ENCODE measurements at places on chromosomes 12 and 14.
A peak's percentile ranks its signal among the peaks of the same experiment; 100 is the strongest.

DNA sequence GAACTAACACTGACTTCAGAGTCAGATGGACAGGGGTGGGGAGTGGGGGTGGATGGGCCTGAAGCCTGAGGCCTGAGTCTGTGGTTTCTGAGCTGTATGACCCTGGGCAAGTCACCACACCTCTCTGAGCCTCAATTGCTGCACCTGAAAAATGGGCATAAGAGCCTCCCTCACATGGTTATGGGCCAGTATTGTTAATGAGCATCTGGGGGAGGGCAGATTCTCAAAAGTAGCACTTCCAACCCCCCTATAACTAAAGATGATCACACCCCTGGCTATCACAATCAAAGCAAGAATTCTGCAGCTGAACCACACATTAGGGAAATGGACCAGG lies 168.6 kb downstream of the RBM19 start:
- no peak for DNase-seq

GRCh38 chr12:71710276-71711125 lies 24.6 kb downstream of the TMEM19 start:
- no peak for DNase-seq

GRCh38 chr14:81412779-81413178 lies 12.7 kb upstream of the STON2 start:
- no peak for DNase-seq

DNA sequence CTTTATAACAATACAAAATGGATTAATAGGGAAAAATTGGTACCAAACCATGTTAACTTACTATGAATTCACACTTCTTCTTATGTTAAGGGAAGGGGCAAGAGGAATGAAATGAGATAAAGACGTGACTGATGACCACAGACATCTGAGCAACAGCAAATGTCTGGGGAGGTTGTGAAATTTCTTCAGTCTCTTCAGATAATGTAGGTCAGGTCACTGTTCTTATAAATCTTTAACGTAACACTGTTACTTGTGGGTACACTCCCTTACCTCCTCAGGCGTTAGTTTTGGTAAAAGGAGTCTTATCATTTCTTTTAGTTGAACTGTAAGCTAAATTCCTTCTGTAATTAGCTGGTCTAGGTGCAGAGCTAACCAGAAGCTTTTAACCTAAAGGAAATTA lies 405.0 kb upstream of the LRFN5 start:
- no peak for DNase-seq

- peak; percentile 16 for DNase-seq
These were observed 2.8 kb downstream of the FAM234B start for GRCh38 chr12:13046964-13047363.

DNA sequence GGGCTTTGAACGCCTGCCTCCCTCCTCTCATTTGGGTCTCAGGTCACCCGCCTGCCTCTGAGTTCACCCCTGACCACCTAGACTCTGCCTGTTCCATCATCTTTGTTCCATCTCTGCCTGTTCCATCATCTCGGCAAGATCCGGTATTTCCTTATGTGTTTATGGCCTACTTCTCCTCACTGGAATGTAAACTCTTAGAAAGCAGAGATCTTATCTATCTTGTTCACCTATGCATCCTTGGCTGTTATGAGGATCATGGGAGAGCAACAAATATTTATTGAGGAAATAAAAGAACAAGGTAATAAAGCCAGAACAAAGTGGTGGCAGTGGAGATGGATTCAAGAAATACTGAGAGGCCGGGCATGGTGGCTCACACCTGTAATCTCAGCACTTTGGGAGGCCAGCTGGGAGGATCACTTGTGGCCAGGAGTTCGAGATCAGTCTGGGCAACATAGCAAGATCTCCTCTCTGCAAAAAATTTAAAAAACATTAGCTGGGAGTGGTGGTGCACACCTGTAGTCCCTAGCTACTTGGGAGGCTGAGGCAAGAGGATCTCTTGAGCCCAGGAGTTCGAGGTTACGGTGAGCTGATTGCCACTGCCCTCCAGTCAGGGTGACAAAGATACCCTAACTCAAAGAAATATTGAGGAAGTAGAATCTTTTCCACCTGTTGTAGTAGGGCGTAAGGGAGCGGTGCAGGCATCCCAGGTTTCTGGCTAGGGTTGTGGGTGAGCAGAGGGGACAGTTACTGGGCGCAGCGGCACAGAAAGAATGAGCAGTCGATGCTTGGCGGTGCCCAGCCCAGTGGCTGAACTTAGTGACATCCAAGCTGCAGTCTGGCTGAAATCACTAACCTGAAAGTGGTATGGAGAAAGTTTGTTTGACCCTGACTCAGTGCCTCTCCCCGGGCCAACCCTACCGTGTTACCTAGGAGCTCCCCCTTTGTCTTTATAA lies 1.7 kb upstream of the KLC1 start:
- no peak for DNase-seq

GRCh38 chr12:42426746-42427145 lies 100.8 kb downstream of the PPHLN1 start:
- DNase-seq, result no peak

- no peak for DNase-seq
These were observed 58.0 kb downstream of the PAPLN start for GRCh38 chr14:73295198-73295796.

DNA sequence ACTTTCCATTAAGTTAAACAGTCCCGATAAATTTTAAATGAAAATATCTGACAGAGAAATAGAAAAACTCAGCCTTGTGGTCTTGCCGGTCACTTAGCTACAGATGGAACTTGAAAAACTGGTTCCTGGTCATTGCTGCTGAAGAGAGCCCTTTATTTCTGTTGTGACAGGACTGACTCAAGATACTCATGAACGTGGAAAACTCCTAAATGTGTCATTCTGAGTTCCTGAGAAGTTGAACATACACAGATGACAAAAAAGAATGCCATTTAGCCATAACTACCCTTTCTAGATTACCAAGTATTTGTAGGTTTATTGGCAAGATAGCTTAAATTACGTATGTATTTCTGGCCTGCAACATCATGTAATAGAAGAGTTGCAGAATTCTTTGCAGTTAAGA lies 134.2 kb downstream of the HMGA2 start:
- DNase-seq, result no peak

- no peak for DNase-seq
These were observed 7.4 kb downstream of the MAP4K5 start for GRCh38 chr14:50524731-50525515.

DNA sequence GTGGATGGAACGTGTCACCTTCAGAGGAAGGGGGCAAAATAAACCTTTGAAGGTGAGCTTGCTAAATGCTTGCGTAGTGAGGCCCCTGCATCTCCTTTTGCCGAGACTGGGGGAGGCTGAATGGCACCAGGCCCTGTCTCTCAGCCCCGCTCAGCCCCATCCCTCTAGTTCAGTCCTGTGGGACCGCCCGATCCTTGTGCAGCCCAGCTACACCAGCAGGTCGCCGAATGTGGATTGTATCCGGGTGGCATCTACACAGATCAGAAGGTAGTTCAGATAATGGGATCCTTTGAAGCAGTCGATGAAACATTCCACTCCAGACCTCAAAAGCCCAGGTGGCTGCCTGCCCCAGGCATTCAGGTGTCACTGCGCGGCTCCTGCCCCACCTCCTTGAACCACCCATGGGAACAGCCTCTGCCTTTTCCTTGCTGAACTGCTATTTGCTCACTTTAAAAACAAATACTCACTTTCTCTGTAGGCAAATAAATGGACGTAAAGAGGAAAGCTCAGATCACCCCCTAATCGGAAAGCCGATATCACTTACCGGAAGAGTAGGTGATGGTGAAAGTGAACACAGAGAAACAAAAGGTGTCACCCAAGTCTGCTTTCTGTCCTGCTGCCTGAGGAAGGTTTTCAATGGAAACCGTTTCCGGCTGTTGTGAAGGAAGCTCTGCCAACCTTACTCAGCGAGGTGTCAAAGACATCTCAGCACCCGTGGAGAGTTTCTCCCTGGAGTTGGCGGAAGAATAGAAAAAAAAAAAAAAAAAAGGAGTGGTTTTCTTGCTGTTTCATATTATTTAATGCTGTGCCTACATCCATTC lies 100.3 kb upstream of the NCOR2 start:
- no peak for DNase-seq
